Stimulated activated CD4-positive, alpha-beta T cell treated with anti-CD3 and anti-CD28 coated beads, Interleukin-4, amount 100 ng/mL, for 48 hours (primary cell): ENCODE measurements at places on chromosomes 1 and 21.

DNA sequence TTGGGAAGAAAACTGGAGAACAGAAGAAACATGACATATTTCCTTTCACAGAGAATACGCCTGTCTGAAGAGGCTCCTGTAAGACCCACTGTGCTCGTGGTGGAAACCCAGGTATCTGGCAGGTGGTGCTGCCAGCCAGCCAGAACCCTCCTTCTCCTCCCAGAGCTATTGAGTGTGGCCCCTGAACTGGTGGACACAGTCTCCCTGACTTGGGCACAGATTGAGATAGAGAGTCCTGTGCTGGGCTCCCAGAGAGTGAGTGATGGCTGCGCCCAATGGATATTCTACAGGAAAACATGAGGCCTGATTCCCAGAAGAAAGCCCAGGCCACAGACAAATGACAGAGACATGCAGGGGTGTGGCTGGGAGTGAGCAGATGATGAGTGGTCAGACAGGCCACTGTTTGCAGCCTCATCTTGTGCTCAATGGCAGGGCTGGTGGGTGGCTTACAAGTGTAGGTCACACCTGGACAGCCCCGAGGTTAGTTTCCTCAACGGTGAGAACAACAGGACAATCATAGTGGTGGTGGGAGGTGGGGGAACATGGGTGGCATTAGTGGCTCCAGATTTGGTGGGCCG, 127.9 kb downstream of the PTPRU start:
- DNase-seq = no peak

- DNase-seq = no peak
These were observed 64.3 kb downstream of the ZNF281 start for GRCh38 chr1:200345520-200345919.

DNA sequence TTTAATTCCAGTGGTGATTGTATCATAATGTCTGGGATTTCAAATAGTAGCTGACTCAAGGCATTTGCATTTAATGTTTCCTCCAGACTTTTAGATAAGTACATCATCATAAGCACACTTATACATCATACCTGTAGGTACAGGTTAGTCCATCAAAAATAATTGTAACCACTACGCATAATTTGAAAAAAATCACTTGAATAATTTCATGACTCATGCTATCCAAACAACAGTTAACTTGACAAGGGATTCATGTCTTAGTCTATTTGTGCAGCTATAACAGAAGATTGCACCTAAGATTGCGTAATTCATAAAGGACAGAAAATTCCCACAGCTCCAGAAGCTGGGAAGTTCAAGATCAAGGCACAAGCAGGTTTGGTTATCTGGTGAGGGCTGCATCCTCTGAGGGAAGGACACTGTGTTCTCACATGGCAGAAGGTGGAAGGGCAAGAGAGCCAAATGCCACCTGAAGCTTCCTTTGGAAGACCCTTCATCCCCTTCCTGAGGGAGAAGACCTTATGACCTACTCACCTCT, 801.7 kb upstream of the BRINP3 start:
- no peak for DNase-seq

DNA sequence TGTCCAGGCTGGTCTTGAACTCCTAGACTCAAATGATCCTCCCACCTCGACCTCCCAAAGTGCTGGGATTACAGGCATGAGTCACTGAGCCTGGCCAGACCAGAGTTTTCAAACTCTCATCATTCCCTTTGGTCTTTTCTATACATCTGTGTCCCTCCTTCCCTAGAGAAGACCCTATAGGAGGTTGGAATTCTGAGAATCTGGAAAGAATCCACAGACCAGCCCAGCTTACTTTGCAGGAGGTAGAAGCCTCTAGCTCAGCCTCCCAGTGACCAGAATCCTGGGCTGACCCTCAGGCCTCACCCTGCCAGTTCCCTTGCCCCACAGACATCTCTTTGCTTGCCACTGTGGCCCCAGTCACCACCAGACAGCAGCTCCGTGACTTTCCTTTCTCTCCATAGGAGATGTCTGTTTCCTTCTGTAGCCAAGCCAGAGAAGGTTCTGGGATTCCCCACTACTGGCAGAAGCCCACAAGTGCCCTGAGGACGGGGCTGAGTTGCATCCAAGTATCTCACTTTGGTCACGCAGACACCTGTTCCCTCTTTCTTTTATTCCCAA, 34.7 kb upstream of the KHDRBS1 start:
- DNase-seq = no peak

- DNase-seq = no peak
These were observed 108.5 kb upstream of the KCTD3 start for GRCh38 chr1:215458562-215458961.
